NCI-H1105 (cell line): ENCODE measurements at places on chromosomes 5 and 9.

DNA sequence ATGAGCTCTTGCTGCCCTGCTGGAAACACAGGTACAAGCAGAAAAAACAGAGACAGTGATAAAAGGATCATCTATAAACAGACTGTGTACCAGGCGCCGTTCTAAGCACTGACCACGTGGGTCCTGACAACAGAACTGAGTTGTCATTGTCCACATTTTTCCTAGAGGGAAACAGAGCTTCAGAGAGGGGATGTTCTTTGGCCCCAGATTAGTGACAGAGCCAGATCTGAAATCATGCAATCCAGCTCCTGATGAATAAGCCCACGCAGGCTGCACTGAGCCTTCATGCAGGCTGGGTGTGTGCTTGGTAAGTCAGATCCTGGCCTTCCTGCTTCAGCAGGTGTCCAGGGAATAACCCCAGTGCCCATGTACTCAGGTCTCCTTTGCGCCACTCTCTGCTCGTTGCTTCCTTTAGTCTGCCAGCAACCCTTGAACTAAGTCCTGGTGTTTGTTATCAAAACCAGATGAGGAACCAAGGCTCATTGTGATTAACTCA is 22.8 kb upstream of the TCF7 start:
- no peak for DNase-seq

DNA sequence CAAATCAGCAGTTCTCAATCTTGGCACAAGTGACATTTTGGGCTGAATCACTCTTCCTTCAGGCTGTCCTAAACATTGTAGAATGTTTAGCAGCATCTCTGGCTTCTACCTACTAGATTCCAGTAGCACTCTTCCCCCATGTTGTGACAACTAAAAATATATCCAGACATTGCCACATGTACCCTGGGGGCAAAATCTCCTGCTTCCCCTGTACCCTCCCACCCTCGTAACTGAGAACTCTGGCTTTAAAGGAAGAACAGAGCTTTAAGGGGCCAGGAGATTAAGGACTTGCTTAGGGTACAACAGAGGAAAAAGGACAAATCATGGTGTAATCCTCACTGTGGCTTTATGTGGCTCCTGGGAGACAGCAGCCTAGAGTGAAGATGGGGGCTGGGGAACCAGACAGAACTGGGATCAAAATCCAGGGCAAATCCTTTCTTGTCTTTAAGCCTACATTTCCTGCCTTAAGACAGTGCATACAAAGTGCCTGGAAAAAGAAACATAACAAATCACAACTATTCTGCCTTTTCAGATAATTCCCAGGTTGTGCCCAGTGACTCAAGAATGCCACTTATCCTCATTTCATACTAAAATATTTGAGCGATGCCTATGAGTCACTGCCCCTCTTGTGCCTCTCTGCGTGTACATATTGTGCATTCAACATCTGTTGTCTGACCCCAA is 109.3 kb downstream of the DAPK1 start:
- DNase-seq: no peak

GRCh38 chr9:2765250-2765880 is 48.1 kb downstream of the KCNV2 start:
- no peak for DNase-seq

- no peak for DNase-seq
These were observed 32.8 kb upstream of the EBF1 start for GRCh38 chr5:159132429-159133040.

DNA sequence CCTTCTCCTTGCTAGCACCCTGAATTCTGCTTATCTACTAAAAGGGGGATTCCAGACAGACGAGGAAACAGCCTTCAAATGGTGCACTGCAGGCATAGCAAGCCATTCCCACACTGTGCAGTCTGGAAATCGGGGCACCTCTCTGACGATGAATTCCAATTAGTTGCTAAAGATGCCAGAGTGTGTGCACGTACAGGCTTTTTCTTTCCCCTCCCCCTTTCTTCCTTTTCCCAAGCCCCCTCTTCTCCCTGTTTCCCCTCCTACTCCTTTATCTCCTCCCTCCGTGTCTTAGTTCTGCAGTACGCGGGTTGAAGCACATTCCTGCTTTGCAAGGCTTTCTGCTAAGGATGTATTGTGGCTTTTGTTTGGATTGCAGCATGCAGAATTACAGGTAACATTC is at the start of gene GPR21:
TSS of gene GPR21 (plus strand) at position 316 of the 400 bp plus-strand sequence. CDS start 900 bp downstream, outside the sequence.
- DNase-seq: no peak

DNA sequence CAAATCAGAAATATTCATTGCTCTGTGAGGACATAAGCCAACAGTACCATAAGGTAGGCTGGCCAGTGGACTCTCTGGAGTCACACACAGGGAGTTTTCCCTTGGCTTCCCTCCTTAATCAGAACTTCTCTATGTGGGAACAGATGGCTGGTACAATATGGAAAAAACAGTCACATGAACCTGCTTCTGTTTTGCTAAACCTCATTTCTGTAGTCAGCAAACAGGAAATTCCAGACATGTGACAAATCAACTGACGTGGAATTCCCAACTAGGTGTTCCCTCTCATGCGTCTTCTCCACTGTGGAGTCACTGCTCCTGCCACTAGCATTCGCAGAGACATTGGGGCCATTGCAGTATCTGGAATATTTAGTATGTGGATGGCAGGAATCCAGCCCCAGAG is 617.6 kb downstream of the KIF4B start:
- DNase-seq: no peak

- no peak for DNase-seq
These were observed 236.7 kb downstream of the PIK3R1 start for GRCh38 chr5:68452286-68452685.

DNA sequence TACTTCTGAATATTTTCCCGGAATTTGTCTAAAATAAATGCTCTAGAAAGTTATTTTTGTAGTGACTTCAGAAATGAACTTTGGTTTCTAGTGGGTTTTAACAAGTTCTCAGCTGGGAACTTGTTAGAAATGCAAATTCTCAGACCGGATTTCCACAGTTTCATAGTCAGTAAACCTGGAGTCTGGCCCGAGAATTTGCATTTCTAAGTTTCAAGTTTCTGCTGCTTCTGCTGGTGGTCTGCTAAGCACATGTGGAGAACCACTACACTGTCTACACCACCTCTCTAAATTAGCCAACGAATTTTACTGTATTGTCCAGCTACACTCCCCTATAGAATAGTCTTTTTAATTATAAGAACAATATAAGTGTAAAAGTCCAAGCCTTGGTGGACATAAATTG is 208.0 kb downstream of the CHSY3 start:
- no peak for DNase-seq

DNA sequence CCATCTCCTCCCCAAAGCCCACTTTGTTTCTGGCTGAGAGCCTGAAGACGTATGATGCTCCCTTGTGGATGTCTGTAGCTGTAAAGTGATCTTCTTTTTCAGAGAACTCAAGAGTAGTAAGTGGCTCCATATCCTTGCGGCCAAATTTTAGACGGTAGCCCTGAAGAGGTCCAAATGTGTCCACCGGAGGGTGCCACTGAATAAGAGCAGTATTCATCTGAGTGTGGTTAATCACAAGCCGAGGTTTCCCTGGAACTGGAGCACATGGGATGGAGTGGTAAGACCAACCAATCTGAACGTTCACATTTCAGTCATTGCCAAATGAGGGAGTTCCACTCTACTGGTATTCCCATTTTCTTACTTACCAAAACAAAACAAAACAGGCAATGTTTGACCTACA is 686.5 kb upstream of the DMAC1 start:
- DNase-seq: peak; percentile 29

- peak; percentile 21 for DNase-seq
These were observed 1.6 kb downstream of the LMX1B start for GRCh38 chr9:126615245-126615790.

DNA sequence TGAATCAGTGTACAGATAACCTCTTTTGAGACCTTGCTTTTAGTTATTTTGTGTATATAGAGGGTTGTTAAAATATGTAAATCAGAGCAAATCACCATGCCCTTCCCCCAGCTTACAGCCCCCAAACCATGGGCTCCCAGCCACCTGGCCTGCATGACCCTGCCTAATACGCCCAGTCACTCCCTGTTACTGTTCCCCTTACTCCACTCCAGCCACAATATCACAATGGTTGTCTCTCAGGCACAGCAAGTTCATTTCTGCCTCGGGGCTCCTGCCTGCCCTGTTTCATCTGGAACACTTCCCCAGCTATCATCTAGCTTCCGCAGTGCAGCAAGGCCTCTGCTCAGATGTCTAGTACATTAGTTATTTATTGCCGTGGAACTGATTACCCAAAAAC is 5.0 kb upstream of the CARD19 start:
- no peak for DNase-seq

DNA sequence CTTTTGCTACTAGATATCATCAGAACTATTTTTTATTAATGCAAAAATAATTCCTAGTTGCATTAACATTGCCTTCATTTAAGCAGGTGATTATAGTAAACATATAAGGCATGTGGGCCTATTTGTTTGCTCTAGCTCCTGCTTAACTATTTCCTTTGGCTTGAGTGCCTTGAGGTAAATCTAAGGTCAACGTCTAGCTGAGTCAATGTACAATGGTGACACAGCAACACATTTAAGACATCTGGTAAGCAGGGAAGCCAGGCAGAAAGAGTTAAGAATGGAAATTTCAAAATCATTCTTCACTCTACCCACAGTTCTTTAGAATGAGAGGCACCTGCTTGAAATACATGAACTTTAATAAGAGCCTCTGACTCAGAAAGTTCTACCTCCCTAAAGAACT is 111.9 kb upstream of the FST start:
- no peak for DNase-seq

DNA sequence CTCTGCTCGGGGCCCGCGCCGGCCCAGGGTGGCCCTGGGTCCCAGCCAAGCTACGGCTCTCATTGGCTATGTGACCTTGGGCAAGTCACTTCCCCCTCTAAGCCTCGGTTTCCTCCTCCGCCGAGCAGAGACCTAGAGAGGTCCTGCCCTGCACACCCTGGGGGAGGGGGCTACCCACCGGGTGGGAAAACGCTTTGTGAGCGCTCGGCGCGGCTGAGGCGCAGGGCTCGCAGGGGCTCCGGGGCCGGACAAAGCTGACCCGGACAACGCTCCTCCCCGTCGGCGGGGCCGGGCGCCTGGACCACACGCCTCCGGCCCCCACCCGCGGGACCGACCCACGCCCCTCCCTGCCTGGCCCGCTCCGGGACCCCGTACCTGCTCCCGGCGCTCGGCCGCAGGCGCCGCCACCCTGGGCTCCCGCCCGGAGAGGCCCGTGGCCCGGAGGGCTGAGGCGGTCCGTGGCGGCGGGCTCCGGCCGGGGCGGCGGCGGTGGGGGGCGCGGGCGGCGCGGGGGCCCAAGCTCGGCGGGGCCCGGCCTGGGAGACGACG is 85.7 kb upstream of the MELK start:
- no peak for DNase-seq

DNA sequence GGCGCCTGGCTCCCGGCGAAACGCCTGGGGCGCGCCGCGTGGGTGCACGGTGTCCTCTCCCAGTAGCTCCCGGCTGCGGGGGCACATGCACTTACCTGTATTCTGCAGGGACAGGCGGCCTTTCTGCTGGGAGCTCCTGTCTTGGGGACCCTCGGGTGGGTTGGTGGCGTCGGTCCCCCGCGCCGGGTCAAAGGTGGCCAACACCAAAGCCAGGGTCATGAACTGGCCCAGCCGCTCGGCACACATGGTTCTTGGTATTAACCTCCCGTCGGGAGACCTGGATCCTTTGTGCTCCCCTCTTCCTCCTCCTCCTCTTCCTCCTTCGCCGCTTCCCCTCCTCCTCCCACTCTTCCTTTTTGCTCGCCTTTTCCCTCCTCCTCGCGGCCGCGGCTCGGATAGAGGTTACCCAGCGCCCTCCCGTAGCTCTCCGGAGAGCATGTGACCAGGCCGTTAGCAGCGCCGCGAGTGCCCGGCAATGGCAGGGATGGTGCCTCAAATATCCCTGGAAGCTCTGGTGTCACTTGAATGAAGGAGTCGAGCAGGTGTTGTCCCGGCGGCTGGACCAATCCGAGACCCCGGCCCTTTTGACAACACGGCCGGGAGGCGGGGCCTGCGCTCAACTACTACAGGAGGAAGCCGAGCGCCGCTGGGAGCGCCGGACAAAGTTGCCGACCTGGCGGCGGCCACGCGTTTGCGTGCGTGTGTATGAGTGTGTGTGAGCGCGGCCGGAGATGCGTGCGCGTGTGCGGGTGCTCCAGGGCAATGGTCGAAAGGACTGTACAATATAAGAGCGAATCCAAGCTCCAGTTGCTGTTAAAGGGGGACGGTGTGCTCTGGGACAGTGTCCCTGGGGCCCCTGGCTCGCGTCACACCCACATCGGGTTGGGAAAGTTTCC is at the start of gene STC2:
TSS of gene STC2 (minus strand) at position 467 of the 896 bp plus-strand sequence. CDS start at position 246, 221 bp downstream.
- DNase-seq: peak; percentile 78

DNA sequence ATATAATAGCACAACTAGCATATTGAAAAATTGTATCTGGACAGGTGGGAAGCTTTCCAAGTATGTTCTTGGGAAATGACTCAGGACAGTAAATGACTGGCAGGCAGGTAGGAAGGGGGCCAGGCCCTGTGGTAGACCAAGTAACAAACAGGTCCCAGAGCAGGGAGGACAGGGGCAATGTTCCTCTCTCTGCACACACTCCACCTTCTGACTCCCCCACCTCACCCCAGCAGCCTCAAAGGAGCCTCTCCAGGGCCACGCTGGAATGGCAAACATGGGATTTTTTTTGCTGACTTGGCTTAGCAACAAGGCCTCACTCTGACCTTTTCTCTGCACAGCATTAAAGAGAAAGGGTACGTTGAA is 31.1 kb upstream of the IQGAP2 start:
- DNase-seq: no peak

GRCh38 chr5:82364497-82364896 is 86.3 kb upstream of the RPS23 start:
- no peak for DNase-seq

DNA sequence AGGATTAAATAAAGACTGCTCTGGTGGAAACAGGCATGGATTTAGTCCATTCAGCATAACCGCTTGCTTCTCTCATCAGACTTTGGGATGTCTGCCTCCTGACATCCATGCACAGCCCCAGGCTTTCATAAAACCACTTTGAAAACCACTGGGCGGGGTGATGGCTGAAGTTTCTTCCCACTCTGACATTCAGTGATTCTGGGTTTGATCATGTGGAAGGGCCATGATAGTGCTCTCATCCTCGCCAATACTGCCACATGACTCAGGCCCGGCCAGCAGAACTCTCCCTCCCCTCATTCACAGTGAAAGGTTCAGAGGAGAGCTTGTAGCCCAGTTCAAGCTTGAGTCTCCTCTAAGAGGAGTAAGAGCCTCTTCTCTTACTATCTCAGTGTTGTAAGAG is 29.6 kb upstream of the GLRA1 start:
- DNase-seq: no peak

DNA sequence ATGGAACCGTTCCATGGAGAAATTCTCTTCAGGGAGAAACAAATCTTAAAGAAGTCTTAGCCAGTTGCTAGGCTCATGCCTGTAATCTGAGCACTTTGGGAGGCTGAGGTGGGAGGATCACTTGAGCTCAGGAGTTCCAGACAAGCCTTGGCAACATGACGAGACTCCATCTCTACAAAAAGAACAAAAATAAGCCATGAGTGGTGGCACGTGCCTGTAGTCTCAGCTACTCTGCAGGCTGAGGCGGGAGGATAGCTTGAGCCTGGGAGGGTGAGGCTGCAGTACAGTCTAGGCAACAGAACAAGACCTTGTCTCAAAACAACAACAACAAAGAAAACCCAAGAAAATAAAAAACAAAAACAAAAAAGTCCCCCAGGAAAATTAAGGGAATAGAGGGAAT is 8.2 kb downstream of the HSPB3 start:
- DNase-seq: no peak

GRCh38 chr5:93343570-93343969 is 237.4 kb downstream of the NR2F1-AS1 start:
- no peak for DNase-seq
